ENCODE measurements at places on chromosomes 5 and 9. TPM values are rescaled to one million over a fixed set of nuclear protein-coding genes. Genes with fewer than 3 reads are reported as not detected.

PPP3R2 gene
- total RNA-seq = not detected

JADE2 gene
- total RNA-seq = 25.0 TPM

CER1 gene
- total RNA-seq = not detected

GCNT4 gene
- total RNA-seq = 0.58 TPM

INSL4 gene
- 19.2 TPM for total RNA-seq

ASS1 gene
- 17.4 TPM for total RNA-seq

PCDHA1 gene
- total RNA-seq = 0.10 TPM

TUSC1 gene
- 6.8 TPM for total RNA-seq

REEP5 gene
- 132 TPM for total RNA-seq

CCL27 gene
- total RNA-seq = not detected

IL31RA gene
- total RNA-seq = 1.8 TPM

MTREX gene
- 50.1 TPM for total RNA-seq

CAMK2A gene
- total RNA-seq = 1.4 TPM

SLIT3 gene
- 21.9 TPM for total RNA-seq

PKD2L2 gene
- total RNA-seq = not detected

NUTM2G gene
- not detected for total RNA-seq

AQP3 gene
- total RNA-seq = 16.0 TPM

GMCL2 gene
- total RNA-seq = not detected

LRRC19 gene
- total RNA-seq = not detected

NRARP gene
- total RNA-seq = 3.5 TPM

CAVIN4 gene
- 0.53 TPM for total RNA-seq

CORO2A gene
- total RNA-seq = 1.1 TPM

GPX8 gene
- total RNA-seq = 49.4 TPM

KCNV2 gene
- total RNA-seq = not detected

GABRA1 gene
- total RNA-seq = not detected

NCBP1 gene
- 30.2 TPM for total RNA-seq

WDR70 gene
- total RNA-seq = 9.3 TPM
